ENCODE measurements at places on chromosomes 5 and 9.

- DNase-seq: peak; percentile 54
These were observed 25.9 kb downstream of the RUSC2 start for GRCh38 chr9:35515766-35516165.

DNA sequence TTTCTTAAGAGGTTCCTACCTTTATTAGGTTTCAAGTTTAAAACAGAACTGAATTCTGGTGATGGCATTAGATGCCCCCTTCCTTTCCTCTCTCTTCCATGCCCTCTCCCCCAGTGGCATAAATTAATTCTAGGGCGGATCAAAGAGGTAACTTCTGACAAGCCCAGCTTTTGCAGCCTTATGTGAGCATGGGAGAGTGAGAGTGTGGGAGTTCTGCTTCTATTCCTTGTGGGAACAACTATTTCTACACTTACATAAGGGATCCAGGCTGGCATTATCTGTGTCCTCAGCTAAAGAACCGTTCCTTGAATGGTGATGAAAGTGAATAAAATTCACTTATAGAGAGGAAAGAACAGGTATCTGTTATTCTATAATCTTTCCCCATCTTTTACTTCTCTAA lies 437.6 kb downstream of the KIF4B start:
- no peak for DNase-seq

- no peak for DNase-seq
These were observed 119.7 kb upstream of the NIPBL start for GRCh38 chr5:36756848-36757247.

DNA sequence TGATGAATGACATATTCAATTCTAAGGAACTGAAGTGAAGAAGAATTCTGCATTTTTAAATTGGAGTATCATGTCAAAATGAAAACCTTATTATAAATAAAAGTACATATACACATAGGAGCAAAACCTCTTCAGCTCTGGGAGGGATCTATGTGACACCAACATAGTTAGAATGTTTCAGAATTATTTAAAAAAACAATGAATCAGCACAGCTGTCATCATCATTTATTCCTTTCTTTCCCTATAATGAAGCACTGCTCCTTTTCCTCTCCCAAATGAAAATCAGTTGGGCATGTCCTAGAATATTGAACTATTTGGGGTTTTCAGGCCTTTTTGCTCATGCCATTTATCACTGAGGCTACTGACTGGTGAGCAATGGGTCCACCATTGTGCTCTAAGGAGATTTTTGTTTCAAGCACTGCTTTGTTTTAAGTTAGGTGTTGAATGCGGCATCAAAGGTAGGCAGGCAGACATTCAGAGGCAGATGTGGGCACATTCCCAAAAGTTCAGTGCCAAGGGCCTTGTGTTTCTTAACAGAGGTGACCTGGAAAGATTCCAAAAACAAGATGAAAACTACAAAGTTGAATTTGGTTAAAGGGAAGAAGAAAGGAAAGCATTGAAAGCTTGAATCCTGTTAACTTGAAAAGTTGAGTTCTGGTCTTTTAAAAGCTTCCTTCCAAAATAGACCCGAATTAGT lies 126.4 kb upstream of the ADAMTSL1 start:
- peak; percentile 73 for DNase-seq

- DNase-seq: no peak
These were observed 279.2 kb downstream of the DMAC1 start for GRCh38 chr9:7520396-7520795.

GRCh38 chr5:28558196-28558595 lies 1519.8 kb upstream of the CDH9 start:
- DNase-seq: no peak
